ENCODE measurements at places on chromosomes 2 and 18. TPM values are rescaled to one million over a fixed set of nuclear protein-coding genes. Genes with fewer than 3 reads are reported as not detected.
A peak's percentile ranks its signal among the peaks of the same experiment; 100 is the strongest.

GPR155 gene
- 11.0 TPM for total RNA-seq

- no peaks in the 10 kb centered on the region for H3K4me1 ChIP-seq
- DNase-seq = no peak
- H3K27ac ChIP-seq = no peak overlapping the region
- H3K27me3 ChIP-seq = no peaks in the 10 kb centered on the region
- H3K4me3 ChIP-seq = no peak overlapping the region
Measured at GRCh38 chr18:732371-732770, 19.9 kb upstream of the ENOSF1 start.

HPCAL1 gene
- 11.8 TPM for total RNA-seq

DNA sequence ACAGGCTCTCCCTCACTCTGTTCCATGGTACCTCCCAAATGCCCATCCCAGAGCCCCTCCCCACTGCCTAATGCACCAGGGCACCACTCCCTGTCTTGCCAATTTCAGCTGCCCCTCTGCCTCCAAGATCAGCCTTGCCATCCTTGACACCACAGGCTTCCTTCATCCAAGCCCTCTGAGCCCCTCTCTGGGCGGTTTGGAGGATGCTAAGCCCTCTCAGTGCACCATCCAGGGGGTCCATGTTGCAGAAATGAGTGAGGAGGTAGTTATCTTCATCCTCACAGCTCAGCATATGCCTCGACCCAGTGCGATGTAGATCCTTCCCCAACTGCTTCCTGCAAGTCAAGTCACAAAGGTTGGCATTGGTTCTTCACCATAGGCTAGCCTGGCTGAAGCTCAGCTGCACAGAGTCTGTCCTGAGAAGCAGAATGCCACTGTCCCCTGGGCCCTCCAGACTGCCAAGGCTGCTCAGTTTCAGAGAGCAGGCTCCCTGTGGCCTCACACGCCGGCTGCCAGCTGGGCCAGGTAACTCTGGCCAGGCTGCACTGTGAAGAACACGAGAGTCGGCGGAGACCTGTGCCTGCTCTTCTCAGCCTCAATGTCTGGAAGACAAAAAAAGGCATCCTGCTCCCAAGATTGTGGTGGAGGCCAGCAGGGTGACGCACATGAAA, 9.9 kb upstream of the MAP3K2 start:
- peaks cover 29% of the 10 kb centered on the region for H3K4me1 ChIP-seq
- H3K27ac ChIP-seq = peak overlapping the region; percentile 28

DNA sequence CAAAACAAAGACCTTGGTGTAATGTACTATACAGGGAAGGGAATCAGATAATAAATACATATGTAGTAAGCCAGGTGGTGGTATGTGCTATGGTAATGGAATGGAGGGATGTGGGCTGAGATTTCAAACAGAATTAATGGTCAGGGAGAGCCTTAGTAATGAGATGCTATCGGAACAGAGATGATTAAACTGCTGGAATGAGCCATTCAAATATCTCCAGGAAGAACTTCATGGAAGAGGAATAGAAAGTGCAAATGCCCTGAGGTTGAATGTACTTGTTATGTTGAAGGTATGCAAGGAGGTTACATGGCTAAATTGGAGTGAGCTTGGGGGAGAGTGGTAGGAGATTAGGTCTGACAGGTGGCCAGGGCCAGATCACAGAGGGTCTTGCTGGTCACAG, 5.1 kb downstream of the SERPINB11 start:
- peak; percentile 4 for DNase-seq
- no peak overlapping the region for H3K4me3 ChIP-seq
- H3K27me3 ChIP-seq = no peaks in the 10 kb centered on the region
- peaks cover 8% of the 10 kb centered on the region for H3K4me1 ChIP-seq

GRCh38 chr18:57043241-57043640, 103.6 kb upstream of the BOD1L2 start:
- H3K4me1 ChIP-seq = no peaks in the 10 kb centered on the region
- H3K27me3 ChIP-seq = no peaks in the 10 kb centered on the region
- no peak overlapping the region for H3K4me3 ChIP-seq
- no peaks in the 10 kb centered on the region for H3K36me3 ChIP-seq
- DNase-seq = no peak

DNA sequence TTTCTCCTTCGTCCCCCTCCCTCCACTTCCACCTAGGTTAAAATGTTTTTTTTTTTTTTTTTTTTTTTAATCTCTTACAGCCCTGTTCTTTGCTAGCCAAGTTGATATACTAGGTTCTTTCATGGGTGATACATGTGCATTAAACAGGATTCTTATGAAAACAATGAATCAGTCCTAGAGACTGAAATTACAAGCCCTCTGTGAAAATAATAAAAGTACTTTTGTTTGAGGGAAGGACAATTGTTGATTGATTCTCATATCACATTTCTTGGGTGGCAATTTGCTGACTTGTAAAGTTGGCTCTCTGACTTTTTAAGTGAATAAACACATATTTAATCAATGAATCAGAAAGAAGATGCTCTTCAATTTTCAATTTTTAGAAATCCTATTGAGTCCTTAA, 639.9 kb downstream of the LRP1B start:
- no peaks in the 10 kb centered on the region for H3K36me3 ChIP-seq
- DNase-seq = no peak
- H3K27ac ChIP-seq = no peak overlapping the region
- peaks cover 11% of the 10 kb centered on the region for H3K4me1 ChIP-seq
- no peaks in the 10 kb centered on the region for H3K27me3 ChIP-seq
- no peak overlapping the region for H3K4me3 ChIP-seq

- no peaks in the 10 kb centered on the region for H3K36me3 ChIP-seq
- peak; percentile 11 for DNase-seq
- H3K27ac ChIP-seq = no peak overlapping the region
- no peak overlapping the region for H3K4me3 ChIP-seq
- no peaks in the 10 kb centered on the region for H3K4me1 ChIP-seq
Measured at GRCh38 chr2:199488772-199489400, 31.1 kb upstream of the SATB2 start.

EVA1A gene
- total RNA-seq = 19.0 TPM

- no peaks in the 10 kb centered on the region for H3K27me3 ChIP-seq
- no peak overlapping the region for H3K4me3 ChIP-seq
Measured at GRCh38 chr2:149613704-149614103, 26.1 kb upstream of the MMADHC start.

- peaks cover 7% of the 10 kb centered on the region for H3K4me1 ChIP-seq
- no peak overlapping the region for H3K4me3 ChIP-seq
- peaks cover 2% of the 10 kb centered on the region for H3K27me3 ChIP-seq
- no peaks in the 10 kb centered on the region for H3K36me3 ChIP-seq
Measured at GRCh38 chr18:24402209-24402785, 4.7 kb upstream of the OSBPL1A start.

DNA sequence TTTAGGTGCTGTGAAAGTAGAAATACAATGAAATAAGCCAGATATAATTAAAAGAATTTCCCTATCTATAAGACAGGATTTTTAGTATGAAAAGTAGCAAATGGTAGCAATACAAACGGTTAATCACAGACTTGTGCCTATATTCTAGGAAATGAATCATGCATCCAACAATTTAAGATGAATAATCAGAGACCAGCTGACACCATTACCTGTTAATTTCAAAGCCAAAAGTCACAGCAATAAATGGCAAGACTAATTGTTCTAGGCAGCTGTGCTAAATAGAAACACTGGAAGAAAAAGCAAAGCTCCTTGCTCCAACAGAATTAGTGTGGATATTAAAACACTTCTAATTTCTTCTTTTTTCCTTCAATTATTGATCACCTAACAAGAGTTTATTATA, 35.1 kb upstream of the MPP4 start:
- DNase-seq = peak; percentile 50
- no peak overlapping the region for H3K27ac ChIP-seq
- H3K27me3 ChIP-seq = no peaks in the 10 kb centered on the region
- H3K36me3 ChIP-seq = peaks cover 41% of the 10 kb centered on the region

- no peaks in the 10 kb centered on the region for H3K4me1 ChIP-seq
- H3K36me3 ChIP-seq = no peaks in the 10 kb centered on the region
- no peaks in the 10 kb centered on the region for H3K27me3 ChIP-seq
- H3K4me3 ChIP-seq = no peak overlapping the region
- H3K27ac ChIP-seq = no peak overlapping the region
- DNase-seq = no peak
Measured at GRCh38 chr2:203835892-203836800, 31.4 kb upstream of the CTLA4 start.

- no peaks in the 10 kb centered on the region for H3K27me3 ChIP-seq
- peak; percentile 10 for DNase-seq
- H3K36me3 ChIP-seq = no peaks in the 10 kb centered on the region
- no peak overlapping the region for H3K4me3 ChIP-seq
- H3K27ac ChIP-seq = no peak overlapping the region
- H3K4me1 ChIP-seq = no peaks in the 10 kb centered on the region
Measured at GRCh38 chr2:57296795-57297517, 749.6 kb upstream of the VRK2 start.

DNA sequence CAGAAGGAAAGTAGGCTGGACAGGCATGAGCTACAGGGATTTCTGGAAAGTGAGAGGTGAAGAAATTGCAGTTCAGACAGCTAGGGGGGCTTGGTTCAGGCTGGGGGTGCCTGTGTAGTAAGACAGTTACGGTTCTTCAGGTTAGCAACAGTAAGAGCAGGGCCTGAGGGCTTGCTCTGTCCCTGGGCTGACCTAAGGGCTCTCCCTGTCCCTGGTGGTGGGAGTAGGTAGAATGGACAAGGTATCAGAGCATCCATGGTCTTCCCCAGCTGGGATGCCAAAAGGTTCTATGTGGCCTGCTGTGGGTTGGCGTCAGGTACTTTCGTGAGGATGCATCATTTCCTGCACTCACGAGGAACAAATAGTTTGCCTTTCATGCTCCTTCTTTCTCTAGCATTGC, 34.6 kb upstream of the TACR1 start:
- DNase-seq = no peak
- no peaks in the 10 kb centered on the region for H3K36me3 ChIP-seq
- H3K27me3 ChIP-seq = no peaks in the 10 kb centered on the region
- no peak overlapping the region for H3K27ac ChIP-seq
- H3K4me1 ChIP-seq = peaks cover 5% of the 10 kb centered on the region

GRCh38 chr2:118003396-118003824, 10.5 kb downstream of the CCDC93 start:
- peak; percentile 60 for DNase-seq
- H3K27ac ChIP-seq = no peak overlapping the region
- H3K27me3 ChIP-seq = no peaks in the 10 kb centered on the region
- H3K4me1 ChIP-seq = no peaks in the 10 kb centered on the region
- peaks cover 52% of the 10 kb centered on the region for H3K36me3 ChIP-seq
- H3K4me3 ChIP-seq = no peak overlapping the region

DNA sequence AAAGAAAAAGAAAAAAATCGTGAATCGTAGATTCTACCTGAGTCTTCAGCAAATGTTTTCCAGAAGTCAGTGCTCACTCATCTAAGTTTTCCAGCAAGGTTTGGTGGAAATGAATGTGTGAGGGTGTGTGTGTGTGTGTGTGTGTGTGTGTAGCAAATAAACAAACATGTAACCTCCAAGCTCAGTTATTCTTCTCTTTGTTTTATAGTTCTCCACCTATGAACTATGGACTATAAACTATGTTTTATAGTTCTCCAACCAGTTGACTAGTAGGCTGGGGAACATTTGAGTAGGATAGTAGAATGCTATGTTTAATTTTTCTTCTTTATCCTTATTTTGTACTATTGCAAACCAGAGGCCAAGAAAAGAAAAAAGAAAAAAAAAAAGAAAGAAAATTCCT, 44.6 kb upstream of the SERPINE2 start:
- no peak overlapping the region for H3K27ac ChIP-seq
- H3K4me1 ChIP-seq = peaks cover 23% of the 10 kb centered on the region
- H3K36me3 ChIP-seq = no peaks in the 10 kb centered on the region
- H3K4me3 ChIP-seq = no peak overlapping the region
- no peaks in the 10 kb centered on the region for H3K27me3 ChIP-seq

DNA sequence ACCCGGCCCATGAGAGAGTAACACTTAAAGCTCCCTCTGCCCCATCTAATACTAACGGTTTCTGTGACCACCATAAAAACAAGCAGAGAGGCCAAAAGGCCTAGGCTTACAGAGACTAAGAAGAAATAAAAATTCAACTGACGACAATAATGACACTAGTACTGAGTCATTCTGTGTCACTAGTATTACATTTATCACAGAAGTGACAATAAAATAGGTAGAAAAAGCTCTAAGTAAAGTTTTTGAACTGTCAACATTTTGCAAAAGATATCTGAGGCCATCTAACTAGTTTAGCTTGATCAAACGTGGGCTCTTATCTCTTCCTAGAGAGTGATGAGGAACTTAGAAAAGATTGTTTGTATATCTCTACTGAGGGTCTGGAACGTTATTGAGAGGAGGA, 35.6 kb downstream of the AP1S3 start:
- no peak overlapping the region for H3K4me3 ChIP-seq
- DNase-seq = no peak
- peaks cover 34% of the 10 kb centered on the region for H3K4me1 ChIP-seq
- no peak overlapping the region for H3K27ac ChIP-seq
- H3K27me3 ChIP-seq = no peaks in the 10 kb centered on the region

SAG gene
- total RNA-seq = not detected

DNA sequence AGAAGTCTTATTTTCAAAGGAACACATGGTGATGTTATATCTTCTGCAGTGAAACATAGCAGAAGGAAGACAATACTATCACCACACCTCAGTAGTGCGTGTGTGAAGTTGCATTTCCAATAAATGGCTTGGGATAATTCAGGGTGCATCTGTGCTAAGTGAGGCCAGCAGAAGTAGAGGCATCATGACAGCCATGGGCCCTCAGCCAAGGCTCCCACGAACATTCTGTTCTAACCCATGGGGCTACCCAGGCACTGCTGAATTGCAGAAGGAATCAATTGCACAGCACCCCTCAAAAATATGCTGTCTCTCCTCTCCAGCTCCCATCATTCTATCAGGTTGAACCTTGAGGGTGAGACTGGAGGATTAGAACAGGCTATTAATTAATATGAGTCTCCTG, 139.5 kb downstream of the RIF1 start:
- no peaks in the 10 kb centered on the region for H3K36me3 ChIP-seq
- H3K27ac ChIP-seq = no peak overlapping the region
- no peak overlapping the region for H3K4me3 ChIP-seq
- no peaks in the 10 kb centered on the region for H3K4me1 ChIP-seq
- H3K27me3 ChIP-seq = no peaks in the 10 kb centered on the region

MAB21L4 gene
- total RNA-seq = 0.43 TPM

- no peak overlapping the region for H3K4me3 ChIP-seq
- no peaks in the 10 kb centered on the region for H3K4me1 ChIP-seq
- H3K27ac ChIP-seq = no peak overlapping the region
- no peaks in the 10 kb centered on the region for H3K36me3 ChIP-seq
- no peak for DNase-seq
Measured at GRCh38 chr18:26406324-26406723, 142.0 kb downstream of the KCTD1 start.

GRCh38 chr2:11056614-11057013, 98.7 kb upstream of the SLC66A3 start:
- H3K27me3 ChIP-seq = peaks cover 3% of the 10 kb centered on the region
- H3K36me3 ChIP-seq = no peaks in the 10 kb centered on the region
- H3K27ac ChIP-seq = no peak overlapping the region
- DNase-seq = peak; percentile 97
- H3K4me1 ChIP-seq = peaks cover 7% of the 10 kb centered on the region

- no peak overlapping the region for H3K4me3 ChIP-seq
- peak; percentile 38 for DNase-seq
- peaks cover 10% of the 10 kb centered on the region for H3K4me1 ChIP-seq
- H3K36me3 ChIP-seq = no peaks in the 10 kb centered on the region
- no peak overlapping the region for H3K27ac ChIP-seq
Measured at GRCh38 chr2:47313141-47313691, 89.7 kb upstream of the MSH2 start.

FBXO11 gene
- 70.8 TPM for total RNA-seq

TOGARAM2 gene
- 0.73 TPM for total RNA-seq

RNF138 gene
- total RNA-seq = 16.3 TPM

- peak overlapping the region; percentile 57 for H3K27ac ChIP-seq
- H3K36me3 ChIP-seq = no peaks in the 10 kb centered on the region
- peak; percentile 63 for DNase-seq
- H3K4me1 ChIP-seq = peaks cover 33% of the 10 kb centered on the region
Measured at GRCh38 chr2:160752475-160753330, 259.1 kb upstream of the RBMS1 start.

All from astrocyte (in vitro differentiated cells and primary cell).